Stimulated activated CD8-positive, alpha-beta memory T cell treated with anti-CD3 and anti-CD28 coated beads, Interleukin-4, amount 100 ng/mL, for 48 hours (primary cell): ENCODE measurements at places on chromosomes 7 and 10.

- no peak for DNase-seq
These were observed at the start of gene PPP1R9A for GRCh38 chr7:94907026-94907810. TSS of gene PPP1R9A (plus strand) at chr7:94907594. CDS start at chr7:94910114, 2,520 bp downstream.

GRCh38 chr7:87474533-87475358, 734 bp downstream of the ABCB4 start:
- no peak for DNase-seq

DNA sequence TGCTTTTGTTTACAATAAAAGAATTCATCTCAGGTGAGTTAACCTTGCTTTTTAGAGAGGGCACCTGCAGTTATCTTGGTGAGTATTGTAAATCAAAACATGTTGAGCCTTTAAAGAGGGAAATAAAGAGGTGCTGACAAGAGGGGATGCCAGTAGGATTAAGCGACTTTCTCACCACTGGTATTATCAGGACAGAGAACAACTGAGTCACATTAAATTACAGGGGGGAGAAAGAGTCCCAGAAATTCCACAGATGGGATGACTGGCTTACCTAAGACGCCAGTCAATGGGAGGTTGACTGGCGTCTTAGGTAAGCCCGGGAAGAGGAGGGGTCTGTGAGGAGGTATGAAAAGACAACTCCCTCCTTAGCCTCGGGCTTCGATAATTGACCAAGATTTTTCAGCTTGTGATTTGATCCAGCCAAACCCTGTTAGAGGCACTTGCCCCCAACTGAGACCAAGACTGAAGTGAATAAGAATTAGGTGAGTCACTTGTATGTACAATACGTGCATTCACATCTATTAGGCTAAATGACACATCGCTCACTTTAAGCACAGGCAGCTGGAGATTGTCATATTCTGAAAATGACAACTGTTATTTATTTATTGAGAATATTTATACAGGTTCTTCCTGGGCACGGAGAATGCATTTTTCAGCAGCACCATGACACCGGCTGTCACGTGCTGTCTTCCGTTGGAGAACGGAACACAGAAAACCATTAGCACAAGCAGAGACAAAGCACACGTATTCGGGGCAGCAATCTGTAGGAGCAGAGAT, 117.6 kb downstream of the SEM1 start:
- no peak for DNase-seq

- no peak for DNase-seq
These were observed 126.4 kb downstream of the CCDC3 start for GRCh38 chr10:12875100-12875499.

- no peak for DNase-seq
These were observed 8.9 kb upstream of the NOM1 start for GRCh38 chr7:156940421-156941122.

GRCh38 chr10:110402077-110402416, 95.7 kb upstream of the DUSP5 start:
- DNase-seq, result no peak

DNA sequence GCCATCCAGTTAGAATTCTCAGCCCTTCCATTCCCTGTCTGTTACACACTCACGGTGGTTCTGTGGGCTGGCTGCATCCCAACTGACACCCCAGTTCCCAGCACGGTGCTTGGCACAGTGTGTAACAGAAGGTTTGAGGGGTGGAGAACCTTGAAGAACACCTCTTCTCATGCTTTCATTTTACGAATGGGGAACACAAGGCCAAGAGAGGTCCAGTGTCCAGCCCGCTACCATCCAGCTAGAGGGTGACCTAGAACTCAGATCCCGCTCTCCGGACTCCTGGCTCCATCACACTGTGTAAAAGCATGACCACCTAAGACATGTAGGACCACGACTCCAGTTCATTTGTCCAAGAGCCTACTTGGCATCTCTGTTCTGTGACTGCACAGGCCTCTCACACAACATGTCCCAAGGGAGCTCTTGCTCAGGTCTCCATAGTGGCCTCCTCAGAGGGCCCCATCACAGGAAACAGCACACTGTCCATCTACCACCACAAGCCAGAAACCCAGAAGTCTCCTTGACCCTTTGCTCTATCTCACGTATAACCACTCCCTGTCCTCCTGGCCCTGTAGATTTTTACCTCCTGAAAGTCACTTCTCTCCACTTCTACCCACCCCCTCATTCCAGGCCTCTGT, 2.8 kb upstream of the CDH23 start:
- peak; percentile 14 for DNase-seq

GRCh38 chr7:47236480-47237129, 345.3 kb downstream of the TNS3 start:
- no peak for DNase-seq

GRCh38 chr10:1049425-1049958, 573 bp upstream of the IDI1 start:
- DNase-seq, result no peak

DNA sequence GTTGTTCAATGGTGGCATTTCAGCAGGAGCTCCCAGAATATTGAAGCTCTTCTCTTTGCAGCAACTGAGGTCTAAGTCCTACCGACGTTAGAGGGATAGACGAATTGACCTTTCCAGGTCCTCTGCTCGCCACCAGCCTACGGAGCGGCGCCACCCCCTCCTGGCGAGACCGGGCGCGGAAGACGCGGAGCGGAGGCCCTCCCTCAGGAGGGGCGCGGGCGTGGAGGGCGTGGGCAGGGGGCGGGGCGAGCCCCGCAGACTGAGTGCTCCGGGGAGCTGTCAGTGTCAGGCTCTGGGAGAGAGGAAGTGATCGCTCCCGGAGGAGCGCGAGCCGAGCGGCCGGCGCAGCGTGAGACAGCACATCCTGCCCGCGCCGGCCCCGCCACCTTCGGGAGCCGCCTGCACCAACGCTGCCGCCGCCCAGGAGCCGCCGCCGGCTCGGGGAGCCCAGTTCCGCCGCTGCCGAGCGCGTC, at the start of gene DYNC1I1:
Gene DYNC1I1, plus strand, starts transcription at position 257 of the 473 bp plus-strand sequence. CDS start 32,176 bp downstream, outside the sequence.
- DNase-seq, result peak; percentile 43

- no peak for DNase-seq
These were observed 119.9 kb downstream of the FANK1 start for GRCh38 chr10:126016156-126016805.

DNA sequence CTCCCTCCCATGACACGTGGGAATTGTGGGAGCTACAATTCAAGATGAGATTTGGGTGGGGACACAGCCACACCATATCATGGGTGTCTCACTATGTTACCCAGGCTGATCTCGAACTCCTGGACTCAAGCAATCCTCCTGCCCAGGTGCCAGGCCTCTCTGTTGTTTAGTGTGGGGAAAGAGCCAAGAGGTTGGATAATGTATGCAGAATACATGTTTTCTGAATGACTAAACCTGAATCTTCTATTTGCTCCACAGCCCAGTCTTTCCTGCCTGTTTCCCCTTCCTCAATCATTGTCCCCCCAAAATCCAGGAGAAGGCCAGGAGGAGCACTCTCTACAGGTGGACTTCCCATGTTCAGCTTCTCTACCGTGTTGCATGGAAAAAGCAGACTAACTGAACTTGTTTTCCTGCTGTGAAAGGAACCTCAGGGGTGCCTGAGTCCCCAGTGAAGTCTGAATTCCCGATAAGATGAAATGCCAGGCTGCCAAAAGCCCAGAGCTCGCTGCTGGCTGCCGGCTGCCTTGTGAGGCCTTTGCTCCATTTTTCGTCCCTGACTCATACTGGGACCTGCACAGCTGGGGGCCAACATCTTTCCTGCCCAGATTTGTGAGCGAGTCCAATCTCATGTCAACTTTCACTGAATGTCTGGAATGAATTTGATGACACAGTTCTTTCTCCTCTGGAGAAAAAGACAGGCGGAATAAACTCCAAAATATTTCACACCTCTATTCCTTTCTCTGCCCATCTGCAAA, 588.0 kb downstream of the CALN1 start:
- DNase-seq, result no peak

- DNase-seq, result no peak
These were observed 95.0 kb downstream of the WDFY4 start for GRCh38 chr10:48779546-48780152.
